ENCODE measurements at places on chromosomes 6 and 20.
A peak's percentile ranks its signal among the peaks of the same experiment; 100 is the strongest.

GRCh38 chr6:51542475-51542874, 544.9 kb downstream of the PKHD1 start:
- no peak for DNase-seq

GRCh38 chr6:147839708-147840610, 331.5 kb downstream of the SAMD5 start:
- DNase-seq = peak; percentile 83

GRCh38 chr6:96522465-96523009, 931 bp downstream of the UFL1 start:
- peak; percentile 18 for DNase-seq

- DNase-seq = no peak
These were observed 121.4 kb downstream of the KIF13A start for GRCh38 chr6:17865798-17866725.

GRCh38 chr20:13430346-13431002, 208.3 kb downstream of the TASP1 start:
- DNase-seq = no peak

- DNase-seq = no peak
These were observed 25.1 kb upstream of the GSTA4 start for GRCh38 chr6:53020005-53020744.

- no peak for DNase-seq
These were observed 20.1 kb downstream of the RNASET2 start for GRCh38 chr6:166936079-166936787.
